ENCODE measurements at places on chromosomes 13 and 19.

DNA sequence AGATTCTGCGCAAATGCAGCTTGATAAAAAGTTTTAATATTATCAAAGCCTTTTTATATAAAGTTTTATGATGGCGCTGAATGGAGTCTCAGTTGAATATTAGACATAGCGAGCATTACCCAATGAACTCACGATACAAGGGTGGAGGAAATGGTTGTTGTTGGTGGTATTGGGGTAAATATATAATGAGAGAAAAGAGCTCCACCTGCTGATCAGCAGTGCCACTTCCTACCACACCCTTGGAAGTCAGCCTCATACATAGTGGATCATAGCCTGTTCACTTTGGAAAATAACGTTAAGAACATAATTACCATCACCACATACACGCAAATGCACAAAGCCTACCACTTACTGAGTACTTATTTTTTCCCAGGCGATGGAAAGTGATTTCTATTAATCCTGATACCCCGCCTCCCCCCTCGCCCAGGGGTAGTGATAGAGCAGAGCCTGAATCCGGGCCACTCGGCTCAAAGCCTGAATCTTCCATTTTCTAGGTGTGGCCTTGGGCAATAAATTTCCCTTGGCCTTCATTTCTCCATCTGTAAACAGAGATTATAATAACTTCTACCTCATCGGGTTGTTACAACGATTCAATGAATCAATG lies 358.3 kb downstream of the KLF5 start:
- no peak for DNase-seq

GRCh38 chr19:10760273-10760944 lies 42.5 kb downstream of the DNM2 start:
- DNase-seq = peak; percentile 48

DNA sequence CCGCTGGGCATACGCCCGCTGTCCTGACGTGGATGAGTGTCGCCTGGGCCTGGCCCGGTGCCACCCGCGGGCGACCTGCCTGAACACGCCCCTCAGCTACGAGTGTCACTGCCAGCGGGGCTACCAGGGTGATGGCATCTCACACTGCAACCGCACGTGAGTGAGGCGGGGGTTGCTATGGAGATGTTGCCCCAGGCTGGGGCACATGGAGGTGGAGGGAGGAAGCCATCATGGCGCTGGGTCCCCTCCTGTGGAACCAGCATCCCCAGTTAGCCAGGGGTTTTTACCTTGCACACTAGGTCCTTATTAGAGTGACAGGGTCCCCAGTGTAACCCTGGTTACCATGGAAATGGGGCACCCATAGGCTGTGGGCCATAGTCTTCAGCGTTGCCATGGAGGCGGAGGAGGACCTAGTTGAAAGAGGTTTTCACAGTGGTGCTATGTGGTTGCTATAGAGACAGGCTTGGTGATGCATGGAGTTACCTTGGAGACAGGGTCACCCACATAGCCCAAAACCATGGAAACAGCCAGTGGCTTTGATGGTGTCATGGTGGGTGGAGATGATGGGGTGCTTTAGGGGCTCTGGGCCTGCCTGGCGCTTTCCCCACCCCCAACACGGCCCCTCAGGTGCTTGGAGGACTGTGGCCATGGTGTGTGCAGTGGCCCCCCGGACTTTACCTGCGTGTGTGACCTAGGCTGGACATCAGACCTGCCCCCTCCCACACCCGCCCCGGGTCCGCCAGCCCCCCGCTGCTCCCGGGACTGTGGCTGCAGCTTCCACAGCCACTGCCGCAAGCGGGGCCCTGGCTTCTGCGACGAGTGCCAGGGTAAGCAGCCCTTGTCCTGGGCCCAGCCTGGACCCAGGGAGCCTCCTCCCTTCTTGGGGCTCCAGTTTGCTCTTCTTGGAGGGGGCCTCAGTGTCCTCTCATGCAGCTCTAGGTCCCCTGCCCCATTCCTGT lies 27.1 kb downstream of the MEGF8 start:
- peak; percentile 21 for DNase-seq

- no peak for DNase-seq
Measured at GRCh38 chr13:51524829-51525566, 59.3 kb upstream of the WDFY2 start.

- no peak for DNase-seq
Measured at GRCh38 chr19:4390017-4390566, 10.3 kb downstream of the SH3GL1 start.

- no peak for DNase-seq
Measured at GRCh38 chr13:32804673-32805230, 211.5 kb upstream of the KL start.

- no peak for DNase-seq
Measured at GRCh38 chr13:113140677-113141600, 17.5 kb upstream of the PROZ start.

- peak; percentile 51 for DNase-seq
Measured at GRCh38 chr19:55368701-55369563, 1.3 kb downstream of the IL11 start.

GRCh38 chr13:20684546-20684945 lies 19.0 kb upstream of the IL17D start:
- DNase-seq = no peak

- no peak for DNase-seq
Measured at GRCh38 chr13:25453850-25454365, 82.1 kb downstream of the ATP8A2 start.

GRCh38 chr13:110520431-110521295 lies 40.9 kb downstream of the RAB20 start:
- DNase-seq = no peak

DNA sequence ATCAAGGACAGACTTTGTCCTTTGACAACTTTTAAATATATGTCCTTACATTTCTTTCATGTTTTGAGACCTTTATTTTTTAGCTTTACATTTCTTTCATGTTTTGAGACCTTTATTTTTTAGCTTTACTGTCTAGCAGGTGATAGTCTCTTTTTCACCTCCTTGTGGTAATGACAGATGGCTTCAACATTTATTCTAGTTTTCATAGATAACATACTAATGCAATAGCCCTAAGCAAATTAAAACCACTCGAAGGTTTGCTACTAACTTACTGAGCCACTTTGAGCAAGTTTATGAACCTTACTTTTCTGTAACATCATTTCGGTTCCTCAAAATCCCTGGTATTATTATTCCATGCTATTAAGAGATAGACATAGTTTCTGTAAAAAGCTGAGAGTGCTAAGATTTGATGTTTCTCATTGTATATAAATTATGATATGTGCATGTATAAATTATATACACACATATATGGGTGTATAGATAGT lies 4.5 kb downstream of the DACH1 start:
- DNase-seq = no peak

DNA sequence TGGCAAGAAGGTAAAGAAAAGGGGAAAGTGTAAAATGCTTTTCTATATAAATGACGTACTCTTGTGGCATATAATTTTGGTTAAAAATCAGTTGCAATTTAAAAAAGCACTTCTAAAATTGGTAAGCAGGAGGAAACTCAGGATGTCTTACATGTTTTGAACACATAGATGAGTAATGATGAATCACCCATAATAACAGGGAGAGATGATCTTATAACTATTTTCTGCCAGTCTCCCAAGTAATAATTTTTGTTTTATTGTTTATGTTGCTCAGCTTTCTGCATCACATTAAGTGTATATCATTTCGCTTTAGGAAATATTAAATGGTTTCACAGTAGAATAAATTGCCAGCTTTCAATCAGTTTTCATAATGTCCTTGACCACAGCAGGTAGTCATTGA lies 1430.7 kb upstream of the PCDH20 start:
- no peak for DNase-seq

GRCh38 chr19:57773488-57773887 lies 4.0 kb downstream of the ZNF586 start:
- DNase-seq = no peak

DNA sequence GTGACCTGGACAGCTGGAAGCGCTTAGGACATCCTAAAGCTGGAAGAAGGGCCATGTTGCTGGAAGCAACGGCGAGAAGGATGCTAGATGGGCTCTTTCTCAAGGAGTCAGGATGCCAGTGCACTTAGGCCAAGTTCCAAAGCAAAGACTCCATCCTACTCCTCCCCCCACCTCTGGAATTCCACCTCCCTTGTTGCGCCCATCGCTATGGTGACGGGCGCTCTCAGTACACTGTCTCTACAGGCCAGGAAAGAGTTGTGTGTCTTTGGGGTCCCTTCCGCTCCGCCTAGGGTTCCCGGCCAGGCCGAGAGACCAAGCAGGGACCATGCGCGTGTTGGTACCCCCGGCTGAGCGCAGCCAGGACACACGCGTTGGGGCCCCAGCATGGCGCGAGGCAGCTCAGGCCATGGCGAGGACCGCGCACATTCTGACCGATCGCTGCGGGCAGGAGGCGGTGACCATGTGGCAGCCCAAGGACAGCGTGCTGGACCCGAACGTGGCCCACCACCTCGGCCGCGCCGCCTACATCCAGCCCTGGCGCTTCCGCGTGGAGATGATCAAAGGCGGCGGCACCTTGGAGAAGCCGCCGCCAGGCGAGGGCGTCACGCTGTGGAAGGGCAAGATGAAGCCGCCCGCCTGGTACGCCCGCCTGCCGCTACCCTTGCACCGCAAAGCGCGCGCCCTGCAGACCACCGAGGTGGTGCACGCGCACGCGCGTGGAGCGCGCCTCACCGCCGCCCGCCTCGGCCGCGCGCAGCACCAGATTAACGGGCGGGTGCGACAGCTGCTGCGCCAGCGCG lies 31.0 kb upstream of the SLC1A6 start:
- peak; percentile 5 for DNase-seq

DNA sequence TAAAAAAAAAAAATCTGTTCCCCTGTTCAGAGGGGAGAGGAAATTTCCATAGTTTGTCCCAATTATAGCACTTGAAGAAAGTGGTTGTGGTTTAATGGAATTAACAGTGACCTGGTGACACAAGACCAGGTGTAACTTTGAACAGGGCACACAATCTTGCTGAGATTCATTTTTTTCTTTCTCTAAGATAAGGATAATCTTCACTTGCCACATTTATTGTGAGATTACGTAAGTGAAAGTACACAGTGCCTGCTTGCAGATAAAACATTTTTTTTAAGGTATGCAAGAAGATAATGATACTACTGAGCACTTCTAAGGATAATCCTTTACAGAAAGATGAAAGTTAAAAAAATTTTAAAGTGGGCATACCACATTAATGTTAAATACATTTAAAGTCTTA lies 448.1 kb downstream of the DIAPH3 start:
- DNase-seq = no peak

DNA sequence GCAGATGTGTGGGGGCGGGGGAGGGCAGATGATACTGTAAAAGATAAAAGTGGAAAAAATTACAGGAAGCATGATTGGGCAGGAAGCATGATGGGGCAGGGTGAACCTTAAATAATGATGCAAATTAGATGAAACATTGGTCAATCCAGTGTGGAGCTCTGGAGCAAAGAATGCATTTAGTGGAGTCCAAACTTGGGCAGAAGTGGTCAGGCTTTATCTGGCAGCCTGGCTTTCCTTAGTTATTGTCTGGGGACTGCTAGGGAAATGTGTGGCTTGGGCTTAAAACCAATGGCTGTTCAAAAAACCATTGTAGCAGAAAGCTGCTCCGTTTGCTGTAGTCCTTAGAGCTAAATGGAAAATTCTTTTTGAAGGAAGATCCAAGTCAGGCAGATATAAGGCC lies 1077.3 kb upstream of the MIR17HG start:
- DNase-seq = no peak

DNA sequence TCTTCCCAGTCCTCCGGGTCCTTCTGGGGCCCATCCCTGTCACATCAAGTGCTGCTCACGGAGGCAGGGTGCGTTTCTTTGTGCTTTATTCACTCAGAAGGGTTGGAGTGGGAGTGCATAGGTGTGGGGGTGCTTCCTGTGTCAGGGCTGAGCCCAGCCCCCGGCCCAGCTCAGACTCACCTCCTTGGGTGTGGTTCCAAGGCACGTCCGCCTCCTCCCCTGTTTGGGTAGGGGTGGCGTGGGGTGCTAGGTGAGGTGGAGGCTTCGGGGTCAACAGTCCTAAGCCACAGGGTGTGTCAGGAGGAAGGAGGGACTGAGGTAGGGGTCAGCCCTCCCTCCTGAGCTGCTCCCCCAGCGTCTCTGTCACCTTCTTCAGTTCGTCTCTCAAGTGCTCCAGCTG lies 3.1 kb downstream of the CCER2 start:
- DNase-seq = no peak

GRCh38 chr13:30936971-30937370 lies 4.5 kb downstream of the TEX26 start:
- DNase-seq = no peak

GRCh38 chr19:1651568-1652291 lies 685 bp downstream of the TCF3 start:
- peak; percentile 64 for DNase-seq

DNA sequence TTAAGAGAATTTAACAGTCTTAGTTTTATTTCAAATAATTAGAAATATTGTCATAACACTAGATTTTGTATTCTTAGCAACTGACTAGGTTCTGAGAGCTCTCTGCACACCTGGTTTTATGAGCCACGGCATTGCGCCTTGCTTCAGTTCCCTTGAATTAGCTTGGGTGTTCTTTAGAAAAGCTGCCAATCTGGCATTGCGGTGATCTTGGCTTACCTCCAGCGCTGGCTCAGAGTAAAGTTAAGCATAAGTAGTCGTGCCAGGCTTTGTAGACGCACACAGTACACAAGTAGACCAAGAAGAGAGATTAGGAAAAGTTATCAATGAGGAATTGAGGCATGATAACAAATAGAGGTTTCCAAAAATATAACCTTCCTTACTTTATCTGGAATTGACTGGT lies 45.7 kb downstream of the TPP2 start:
- DNase-seq = no peak

DNA sequence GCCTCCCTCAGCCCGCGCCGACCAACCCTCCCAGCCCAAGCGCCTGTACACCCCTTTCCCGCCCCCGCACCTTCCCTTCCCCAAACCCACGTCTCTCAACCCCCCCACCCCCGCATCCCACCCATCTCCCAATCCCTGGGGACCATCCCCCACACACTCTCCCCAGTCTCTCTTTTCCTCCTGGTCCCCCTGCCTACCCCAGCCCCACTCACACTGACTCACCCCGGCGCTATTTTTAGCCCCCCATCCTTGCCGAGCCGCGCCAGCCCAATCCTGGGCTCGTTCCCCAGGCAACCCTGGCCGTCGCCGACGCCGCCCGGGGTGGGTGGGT lies 11.7 kb downstream of the CIC start:
- DNase-seq = peak; percentile 56

DNA sequence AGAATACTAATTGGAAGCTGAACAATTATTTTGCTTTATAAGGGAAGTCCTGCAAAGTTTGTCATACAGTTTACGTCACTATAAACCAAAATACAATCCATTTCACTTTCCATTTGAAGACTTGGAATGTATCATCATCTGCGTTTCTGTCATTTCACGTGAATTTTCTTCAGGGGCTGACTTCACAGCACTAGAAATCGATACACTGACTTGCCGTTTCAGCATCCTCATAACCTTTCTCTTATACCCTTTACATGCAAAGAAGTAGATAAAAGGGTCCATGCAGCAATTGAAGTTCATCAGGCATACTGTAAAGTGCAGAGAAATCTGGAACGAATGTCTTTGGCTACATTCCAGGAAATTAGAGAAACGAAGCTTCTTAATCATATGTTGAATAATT lies 12.2 kb downstream of the GPR183 start:
- no peak for DNase-seq

GRCh38 chr19:38559428-38560401 lies 58.0 kb downstream of the MAP4K1 start:
- DNase-seq = peak; percentile 21
